ENCODE measurements at places on chromosomes 1 and 21. TPM values are rescaled to one million over a fixed set of nuclear protein-coding genes. Genes with fewer than 3 reads are reported as not detected.

SH2D2A gene
- total RNA-seq = not detected

FAM43B gene
- not detected for total RNA-seq

SPATA46 gene
- total RNA-seq = not detected

B3GALT2 gene
- total RNA-seq = 0.65 TPM

PYHIN1 gene
- total RNA-seq = not detected

SYT14 gene
- total RNA-seq = 0.32 TPM

COL6A2 gene
- 6.5 TPM for total RNA-seq

SYDE2 gene
- total RNA-seq = 0.49 TPM

CASQ2 gene
- not detected for total RNA-seq

CNR2 gene
- total RNA-seq = not detected

MMP23B gene
- total RNA-seq = 0.19 TPM

TRIM63 gene
- total RNA-seq = under 0.01 TPM

HEYL gene
- total RNA-seq = 0.32 TPM

LHX4 gene
- total RNA-seq = not detected

ELAPOR1 gene
- total RNA-seq = 0.25 TPM

TNFSF18 gene
- 96.4 TPM for total RNA-seq

OLIG2 gene
- not detected for total RNA-seq

OR2AK2 gene
- total RNA-seq = not detected

CELA2B gene
- not detected for total RNA-seq

FAM110D gene
- total RNA-seq = 7.9 TPM

RAB3B gene
- total RNA-seq = 0.32 TPM
